ENCODE measurements at places on chromosomes 6 and 20. TPM values are rescaled to one million over a fixed set of nuclear protein-coding genes. Genes with fewer than 3 reads are reported as not detected.

DNA sequence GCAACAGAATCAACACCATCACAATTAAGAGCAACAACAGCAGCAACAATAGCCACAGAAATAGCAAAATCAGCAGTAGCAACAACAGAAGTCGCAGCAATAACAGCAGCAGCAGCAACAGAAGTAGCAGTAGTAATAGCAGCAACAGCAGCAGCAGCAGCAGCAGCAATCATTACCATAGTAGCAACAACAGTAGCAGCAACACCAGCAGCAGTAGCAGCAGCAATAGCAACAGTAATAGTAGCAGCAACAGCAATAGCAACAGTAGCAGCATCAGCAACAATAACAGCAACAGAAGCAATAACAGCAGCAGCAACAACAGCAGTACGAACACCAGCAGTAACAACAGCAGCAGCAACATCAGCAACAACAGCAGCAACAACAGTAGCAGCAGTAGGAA lies 39.8 kb downstream of the SLC22A2 start:
- no peak for DNase-seq

GRCh38 chr6:147806697-147807096 lies 298.2 kb downstream of the SAMD5 start:
- no peak for DNase-seq

DNA sequence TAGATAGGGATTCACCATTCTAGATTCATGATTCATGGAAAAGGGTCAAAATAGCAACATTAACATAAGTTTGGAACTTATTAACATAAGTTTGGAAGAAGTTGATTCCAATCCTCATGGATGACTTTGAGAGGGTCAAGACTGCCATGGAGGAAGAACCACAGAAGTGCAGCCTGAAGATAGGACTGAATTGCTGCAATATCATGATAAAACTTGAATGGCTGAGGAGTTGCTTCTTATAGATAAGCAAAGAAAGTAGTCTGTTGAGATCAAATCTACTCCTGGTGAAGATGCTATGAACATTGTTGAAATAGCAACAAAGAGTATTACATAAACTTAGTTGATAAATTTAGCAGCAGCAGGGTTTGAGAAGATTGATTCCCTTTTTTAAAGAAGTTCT lies 62.2 kb downstream of the GMDS start:
- DNase-seq = no peak

DNA sequence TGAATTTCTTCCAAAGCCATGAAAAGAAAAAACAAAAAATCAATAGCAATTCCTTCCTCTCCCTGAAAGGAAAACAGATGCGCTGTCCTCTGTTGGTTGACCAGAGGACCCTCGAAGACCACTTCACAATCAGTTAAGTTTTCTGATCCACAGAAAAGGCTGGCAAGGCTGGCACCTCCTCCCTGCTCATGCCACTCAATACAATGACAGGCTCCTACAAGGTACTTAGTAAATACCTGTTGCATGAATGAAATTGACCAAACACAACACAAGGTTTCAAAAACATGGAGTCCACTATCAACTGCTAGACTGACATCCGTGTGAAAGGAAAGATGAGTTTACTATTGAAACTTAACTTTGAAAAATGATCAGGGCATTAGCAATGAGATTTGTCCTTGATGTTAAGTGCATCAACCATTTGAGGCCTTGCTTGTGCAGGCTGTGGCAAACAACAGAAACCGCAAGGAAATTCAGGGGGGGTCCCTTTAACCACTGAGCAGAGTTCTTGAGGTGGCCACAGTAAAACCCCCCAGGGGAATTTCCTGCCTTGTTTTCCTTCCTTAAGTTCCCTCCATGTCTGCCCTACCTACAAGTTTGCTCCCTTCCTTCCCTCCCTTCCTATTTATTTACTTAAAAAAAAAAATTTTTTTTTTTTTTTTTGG lies 27.9 kb upstream of the RTF2 start:
- no peak for DNase-seq

DNA sequence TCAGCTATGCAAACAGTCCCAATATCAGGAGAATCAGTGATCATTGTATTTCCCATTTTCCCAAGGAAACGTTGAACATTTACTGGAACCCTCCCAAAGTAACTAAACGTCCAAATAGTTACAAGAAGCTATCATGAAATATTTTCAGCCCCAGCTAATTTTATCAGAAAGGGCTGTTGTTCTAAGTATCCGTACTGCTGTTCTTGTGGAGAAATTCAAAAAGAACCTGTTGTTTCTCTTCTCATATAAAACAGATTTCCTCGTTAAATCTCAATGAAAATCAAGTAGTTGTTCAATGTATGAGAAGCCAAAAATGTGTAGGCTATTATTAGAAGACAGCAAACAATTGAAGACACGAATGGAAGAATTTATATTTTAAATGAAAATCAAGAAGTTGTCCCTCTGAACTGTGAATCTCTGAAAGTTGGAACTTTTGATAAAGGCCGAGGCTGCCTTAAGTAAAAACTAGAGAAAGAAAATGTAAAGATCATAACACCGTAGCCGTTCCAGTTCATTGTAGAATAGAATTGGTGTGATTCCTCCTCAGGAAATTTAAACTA lies 107.7 kb downstream of the HFE start:
- DNase-seq = no peak

GRCh38 chr6:123415844-123416468 lies 220.8 kb downstream of the TRDN start:
- DNase-seq = peak; percentile 91

GRCh38 chr6:13563009-13563408 lies 11.4 kb upstream of the SIRT5 start:
- DNase-seq = no peak

DNA sequence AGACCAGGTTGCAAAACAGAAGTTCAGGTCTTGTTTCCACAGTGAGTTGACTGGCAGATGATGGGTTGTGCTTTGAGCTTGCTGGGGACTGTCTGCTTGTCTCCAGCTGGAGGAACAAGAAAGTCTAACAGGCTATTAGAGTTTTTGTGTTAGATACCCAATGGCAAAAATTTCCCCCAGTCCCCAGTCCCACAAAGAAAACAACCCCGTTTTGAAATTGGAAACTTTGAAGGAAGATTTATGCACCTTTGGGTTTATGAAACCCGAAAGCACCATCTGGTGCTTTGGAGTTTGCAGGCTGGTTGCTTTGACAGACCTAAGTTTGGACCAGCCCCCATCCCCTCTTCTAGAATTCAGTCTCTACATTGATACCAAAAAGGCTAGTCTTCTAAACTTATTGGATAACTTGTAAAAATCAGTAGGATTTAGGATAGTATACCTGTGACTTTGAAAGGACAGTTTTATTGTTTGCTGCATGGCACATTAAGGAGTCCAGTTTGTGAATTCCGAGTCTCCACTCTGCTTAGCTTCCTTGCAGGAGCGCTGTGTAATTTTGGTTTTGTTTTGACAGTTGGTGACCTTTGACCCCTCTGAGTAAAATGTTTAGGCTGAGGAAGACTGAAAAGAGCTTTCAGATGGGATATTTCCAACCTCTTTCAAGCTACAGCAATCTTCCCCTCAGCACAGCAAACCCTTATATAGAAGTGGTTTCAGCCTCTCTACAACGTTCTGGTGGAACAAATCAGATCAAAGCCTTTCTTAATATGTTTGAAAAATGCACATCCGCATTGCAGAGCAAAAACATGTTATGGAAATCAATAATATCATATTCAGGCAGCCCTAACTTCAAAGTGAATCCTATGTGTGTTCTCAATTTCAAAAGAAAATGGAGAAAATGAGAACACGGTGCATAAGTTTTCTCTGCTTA lies 25.5 kb upstream of the PRL start:
- DNase-seq = no peak

DNA sequence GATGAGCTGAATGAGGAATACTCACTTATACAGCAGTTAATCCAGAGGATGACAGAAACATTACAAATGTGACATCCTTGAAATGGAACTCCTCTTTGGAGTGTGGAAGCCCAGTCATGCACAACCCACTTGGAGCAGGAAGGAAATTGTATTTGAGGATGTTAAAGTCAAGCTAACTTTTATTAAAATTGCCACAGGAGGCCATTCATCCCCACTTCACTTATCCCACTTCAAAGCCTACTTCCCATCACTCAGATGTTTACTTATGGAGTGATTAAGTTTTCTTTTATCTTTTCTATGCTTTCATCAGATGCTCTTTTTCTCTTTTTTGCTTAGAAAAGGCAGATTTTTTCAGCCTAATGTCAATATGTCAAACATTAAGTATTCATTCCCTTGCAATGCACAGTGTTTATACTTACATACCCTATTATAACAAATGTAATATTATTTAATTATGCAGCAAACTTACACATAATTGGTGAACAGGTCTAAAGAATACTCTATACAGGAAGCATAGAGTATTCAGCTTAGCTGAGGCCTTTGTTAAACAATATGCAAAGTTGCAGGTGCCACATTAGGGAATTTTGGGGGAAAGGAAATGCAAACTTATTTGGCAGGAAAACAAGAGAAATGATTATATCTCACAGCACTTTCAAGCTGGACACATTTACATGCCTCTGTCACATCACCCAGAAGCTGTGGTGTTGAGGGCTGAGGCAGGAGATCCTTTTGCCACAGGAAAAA lies 148.9 kb downstream of the KHDC1L start:
- no peak for DNase-seq

DNA sequence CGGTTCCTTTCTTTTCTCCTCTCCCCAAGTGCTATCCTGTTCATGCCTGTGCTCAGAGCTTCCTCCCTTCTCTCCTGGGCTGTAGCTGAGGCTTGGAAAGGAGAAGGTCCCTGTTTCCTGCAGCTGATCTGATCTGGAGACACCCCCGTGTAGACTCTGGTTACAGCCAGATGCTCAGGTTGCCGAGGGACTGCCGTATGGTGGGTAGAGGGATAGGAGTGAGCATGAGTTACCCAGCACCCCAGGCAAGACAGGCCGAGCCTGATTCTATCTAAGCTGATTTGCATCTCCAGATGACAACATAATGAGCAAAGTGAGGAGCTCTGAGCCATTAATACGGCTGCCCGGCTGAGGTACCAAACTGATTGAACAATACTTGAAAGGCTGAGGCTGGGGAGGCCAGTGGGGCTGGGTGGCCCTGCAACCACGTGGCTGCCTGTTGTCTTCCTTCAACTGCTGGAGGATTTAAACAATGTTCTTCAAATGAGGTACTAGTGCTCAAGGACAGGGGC lies 91.8 kb downstream of the ASXL1 start:
- peak; percentile 26 for DNase-seq

DNA sequence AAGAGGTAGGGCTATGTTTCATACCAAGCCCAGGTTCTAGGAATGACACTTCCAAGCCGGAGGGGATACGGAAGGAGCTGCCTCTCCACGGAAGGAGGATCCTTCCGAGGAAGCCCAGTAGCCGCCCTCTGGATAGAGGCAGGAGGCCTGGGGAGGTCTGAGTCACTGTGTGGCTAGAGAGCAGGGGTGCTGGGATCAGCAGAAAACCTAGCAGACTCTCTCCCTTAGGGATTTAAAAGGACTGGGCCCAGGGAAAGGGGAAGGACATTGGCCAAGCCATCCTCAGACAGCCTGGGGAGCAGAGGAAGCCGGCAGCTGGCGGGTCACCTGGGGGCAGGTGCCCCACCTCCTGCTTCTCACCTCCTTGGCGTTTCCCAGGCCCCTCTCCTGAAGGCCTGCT lies 36.6 kb upstream of the NFATC2 start:
- no peak for DNase-seq

DNA sequence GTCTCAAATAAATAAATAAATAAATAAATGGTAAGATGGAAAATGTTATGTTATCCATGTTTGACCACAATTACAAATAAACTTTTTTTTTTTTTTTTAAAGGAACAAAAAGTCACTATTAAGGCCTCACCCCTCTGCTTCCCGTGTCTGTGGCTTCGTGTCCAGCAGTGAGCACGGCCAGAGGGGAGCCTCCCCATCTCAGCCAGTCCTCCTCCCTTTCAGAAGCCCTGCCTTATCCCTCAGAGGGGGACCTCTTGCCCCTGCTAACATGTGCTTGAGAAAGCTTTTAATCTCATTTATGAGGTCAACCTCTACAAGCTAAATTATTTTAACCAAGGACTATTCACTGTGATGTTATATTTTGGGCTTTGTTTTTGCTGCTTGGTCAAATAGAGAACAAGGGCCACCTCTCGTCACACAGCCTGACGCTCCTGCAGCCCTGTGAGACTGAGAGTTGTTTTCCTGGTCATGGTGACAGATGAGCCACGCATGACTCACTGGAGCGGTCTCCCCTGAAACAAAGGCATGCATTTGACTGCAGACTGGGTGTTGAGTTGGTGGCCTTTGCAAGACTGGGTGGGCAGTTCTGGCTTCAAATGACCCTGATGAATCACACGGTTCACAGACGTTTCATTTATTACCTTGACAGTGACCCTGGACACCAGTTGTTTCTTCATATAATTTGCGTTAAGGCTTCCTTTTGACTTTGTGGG lies 131.8 kb downstream of the TIAM2 start:
- peak; percentile 89 for DNase-seq

DNA sequence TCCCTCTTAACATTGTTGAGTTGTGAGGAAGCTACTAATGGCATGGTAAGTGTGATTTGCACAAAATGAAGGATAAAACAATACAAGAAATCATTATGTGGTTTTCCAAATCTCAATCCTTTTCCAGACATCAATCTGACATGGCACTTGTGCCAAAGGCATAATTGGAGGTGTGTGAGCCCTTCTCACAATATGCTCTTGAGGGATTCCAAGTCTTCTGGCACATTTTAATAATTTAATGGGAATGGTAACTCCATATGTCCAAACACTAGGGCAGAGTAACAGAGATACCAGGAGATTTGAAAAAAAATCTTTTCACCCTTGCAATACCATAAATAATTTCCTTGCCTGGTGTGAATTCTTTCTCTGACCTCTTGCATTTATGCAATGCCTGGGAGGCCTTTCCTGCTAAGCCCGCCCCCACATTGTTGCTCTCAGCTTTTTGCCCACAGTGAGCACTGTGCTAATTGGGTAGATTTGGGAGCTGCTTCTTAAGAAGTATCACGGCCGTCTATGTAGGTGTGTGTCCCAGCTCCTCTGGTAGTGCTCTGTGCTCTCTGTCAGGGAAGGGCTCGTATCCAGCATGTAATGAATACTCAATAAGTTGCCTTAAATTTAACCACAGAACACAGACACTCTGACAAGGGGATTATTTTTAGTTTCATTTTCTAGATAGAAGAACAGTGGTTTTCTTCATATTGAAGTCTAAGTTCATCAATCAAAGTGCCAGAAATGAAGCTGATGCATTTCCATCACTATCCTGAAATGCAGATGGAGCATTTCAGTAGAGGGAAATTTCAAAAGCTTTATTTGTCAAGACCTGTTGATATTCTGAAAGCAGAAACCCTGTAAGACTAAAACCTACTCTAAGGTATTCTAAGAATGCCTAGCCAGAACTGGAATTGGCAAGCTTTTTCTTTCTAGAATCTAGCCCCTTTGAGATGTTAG lies 54.4 kb upstream of the CEP85L start:
- peak; percentile 42 for DNase-seq

GRCh38 chr6:163525926-163526325 lies 111.4 kb downstream of the QKI start:
- DNase-seq = no peak

NEU1 gene
- polyA plus RNA-seq = 85.9 TPM

GTSF1L gene
- polyA plus RNA-seq = not detected

POM121L2 gene
- not detected for polyA plus RNA-seq

RUNX2 gene
- polyA plus RNA-seq = 2.7 TPM

CNKSR3 gene
- 5.3 TPM for polyA plus RNA-seq
